CD4-positive, alpha-beta T cell treated with Interleukin-1 beta for 1 hour (primary cell): ENCODE measurements at places on chromosomes 3 and 15.

DNA sequence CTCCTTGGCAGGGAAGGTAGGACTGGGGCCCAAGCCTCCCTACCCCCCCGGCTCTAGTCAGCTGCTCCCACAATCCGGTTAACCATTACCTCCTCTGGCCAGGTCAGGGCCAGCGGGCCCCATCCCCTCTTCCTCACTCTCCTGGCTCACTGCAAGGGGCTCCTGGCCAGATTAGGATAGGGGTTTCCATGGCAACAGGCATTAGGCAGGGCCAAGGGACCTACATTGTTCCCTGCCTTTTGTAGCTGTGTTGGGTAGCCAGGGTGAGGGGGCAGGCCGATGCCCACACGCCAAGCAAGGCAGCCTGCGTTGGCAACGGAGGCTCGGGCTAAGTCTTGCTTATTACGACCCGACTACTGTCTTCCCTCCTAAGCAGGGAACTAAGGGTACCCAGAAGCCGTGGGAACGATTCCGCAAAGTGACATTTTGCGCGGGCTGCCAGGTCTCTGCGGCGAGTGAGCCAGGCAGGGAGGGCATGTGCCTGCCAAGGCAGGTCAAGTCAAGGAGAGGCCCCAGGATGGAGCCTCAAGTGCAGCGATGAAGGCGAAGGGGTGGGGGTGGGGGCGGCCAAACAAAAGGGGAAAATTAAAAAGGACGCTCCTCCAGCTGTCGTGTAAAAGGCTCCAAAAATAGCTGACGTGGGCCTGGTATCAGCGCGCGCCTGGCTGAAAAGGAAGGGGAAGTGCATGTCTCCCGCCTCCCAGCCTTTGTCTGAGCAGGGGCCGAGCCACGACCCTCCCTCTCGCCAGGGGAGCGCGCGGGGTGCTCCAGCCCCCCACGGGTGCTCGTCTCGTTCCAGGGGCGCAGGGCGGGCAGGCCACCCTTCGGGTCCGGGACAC is 919 bp downstream of the IDH2 start:
- peak; percentile 31 for DNase-seq

- no peak for DNase-seq
Measured at GRCh38 chr3:61627768-61628185, 66.4 kb downstream of the PTPRG start.

DNA sequence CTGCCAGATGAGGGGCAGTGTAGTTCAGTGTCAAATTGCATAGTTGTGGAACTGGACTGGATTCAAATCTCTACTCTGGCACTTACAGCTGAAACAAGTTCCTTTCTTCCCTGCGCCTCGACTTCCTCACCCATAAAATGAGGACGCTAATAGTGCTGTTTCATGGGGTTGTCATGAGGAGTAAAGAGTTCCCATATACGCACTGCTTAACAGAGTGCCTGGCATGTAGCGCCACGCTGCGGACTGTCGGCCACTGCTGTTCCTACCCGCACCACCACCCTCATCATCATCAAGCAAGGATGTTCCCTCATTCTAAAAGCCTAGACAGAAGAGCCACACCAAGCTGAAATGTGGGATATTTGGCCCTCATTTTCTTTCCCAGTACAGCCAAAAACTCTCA is 91.9 kb downstream of the CHDH start:
- DNase-seq, result no peak

DNA sequence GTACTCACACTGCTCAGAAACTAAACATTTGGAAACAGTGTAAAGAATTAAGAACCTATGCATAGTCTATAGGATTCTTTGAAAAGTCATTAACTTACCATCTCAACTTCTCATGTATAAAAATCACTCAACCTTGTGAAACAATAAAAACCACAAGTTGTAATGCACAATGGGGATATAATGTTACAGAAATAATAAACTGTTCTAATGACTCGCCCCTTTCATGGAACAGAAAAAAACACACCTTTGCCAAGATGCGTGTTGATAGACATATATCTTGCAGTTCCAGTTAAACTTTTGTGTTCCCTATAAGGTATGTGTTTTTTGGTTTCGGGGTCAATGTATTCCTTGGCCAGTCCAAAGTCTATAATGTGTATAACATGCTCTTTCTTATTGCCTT is 50.8 kb upstream of the PPIB start:
- no peak for DNase-seq

- DNase-seq, result no peak
Measured at GRCh38 chr3:17137321-17137826, 252.6 kb downstream of the PLCL2 start.

GRCh38 chr3:164577667-164578210 is 500.6 kb downstream of the SI start:
- DNase-seq, result no peak

DNA sequence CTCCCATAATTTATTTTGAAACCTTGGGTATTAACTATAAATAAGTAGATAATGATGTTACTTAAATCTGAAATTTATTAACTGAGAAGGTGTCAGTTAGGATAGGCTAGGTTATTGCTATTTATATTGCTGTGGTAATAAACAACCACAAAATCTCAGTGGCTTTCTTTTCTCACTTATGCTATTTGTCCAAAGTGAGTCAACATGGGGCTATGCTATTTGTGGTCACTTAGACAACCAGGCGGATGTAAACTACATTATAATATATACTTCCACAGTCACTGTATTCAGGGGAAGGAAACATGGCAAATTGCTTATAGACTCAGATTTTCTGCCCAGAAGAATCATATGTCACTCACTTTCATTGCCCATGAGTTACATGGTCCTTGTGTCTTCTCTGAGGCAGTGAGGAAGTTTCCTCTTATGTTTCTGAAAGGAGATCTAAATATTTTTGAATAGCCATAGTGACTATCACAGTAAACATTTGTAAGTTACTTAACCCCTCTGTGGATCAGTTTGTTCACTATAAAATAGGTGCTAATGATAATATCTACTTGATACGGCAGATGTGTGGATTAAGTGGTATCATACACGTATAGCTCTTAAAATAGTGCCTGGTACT is 19.8 kb downstream of the HMG20A start:
- DNase-seq, result no peak

DNA sequence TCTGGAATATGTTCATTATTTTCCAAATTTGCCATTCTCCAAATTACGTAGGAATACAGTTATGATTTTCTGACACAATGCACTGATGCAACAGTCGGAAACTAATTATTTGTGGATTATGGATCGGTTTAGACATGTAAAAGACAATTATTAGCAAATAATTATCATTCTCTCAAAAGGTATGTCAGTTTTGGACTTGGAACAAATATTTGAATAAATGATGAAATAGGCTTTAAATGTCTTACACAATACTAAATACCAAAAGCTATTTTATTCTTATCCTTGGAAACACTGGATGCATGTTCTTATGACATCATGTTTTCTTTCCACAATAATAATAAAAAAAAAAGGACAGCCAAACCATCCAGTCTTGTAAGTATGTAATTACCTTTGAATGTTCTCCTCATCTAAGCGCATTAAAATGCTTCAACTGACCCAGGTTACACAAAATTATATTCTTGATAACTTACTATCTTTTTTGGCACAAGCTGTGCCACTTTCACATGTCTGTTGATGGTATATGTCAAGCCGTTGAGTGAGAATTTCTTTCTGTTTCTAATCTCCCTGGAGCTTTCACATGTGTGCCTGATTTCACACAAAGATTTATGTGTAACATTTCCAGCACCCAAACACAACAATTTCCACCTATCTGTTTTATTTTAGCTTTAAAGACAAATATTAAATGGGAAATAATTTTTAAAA is 238.5 kb upstream of the ZNF385D start:
- DNase-seq, result no peak

- DNase-seq, result no peak
Measured at GRCh38 chr3:13380971-13381370, 39.2 kb downstream of the NUP210 start.

GRCh38 chr3:25593001-25593400 is 71.7 kb downstream of the TOP2B start:
- DNase-seq, result no peak

- no peak for DNase-seq
Measured at GRCh38 chr3:40714771-40715345, 190.1 kb downstream of the ZNF621 start.

DNA sequence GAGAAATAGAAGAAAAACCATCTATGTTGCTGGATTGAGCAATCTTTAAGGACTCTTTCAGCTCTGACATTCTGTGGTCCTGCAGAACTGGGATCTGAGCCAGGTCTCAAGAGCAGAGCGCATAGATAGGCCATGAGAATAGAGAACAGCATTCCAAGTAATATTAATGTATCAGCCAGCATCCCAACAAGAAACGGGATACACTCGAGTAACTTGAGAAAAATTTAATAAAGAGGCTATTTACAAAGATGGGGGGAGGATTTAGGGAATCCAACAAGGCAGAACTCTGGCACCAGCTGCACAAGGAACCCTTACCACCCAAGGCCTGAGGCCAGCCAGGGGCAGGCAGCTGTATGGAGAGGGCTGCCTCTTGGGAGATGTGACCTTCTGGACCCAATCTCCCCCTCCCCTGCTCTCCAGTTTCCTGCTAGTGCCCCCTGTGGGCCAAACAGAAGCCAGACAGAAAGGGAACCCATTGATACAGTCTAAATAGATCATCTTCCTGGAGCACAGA is 8.2 kb downstream of the TMOD2 start:
- DNase-seq, result no peak

- no peak for DNase-seq
Measured at GRCh38 chr15:48001393-48002039, 119.3 kb upstream of the SLC24A5 start.

DNA sequence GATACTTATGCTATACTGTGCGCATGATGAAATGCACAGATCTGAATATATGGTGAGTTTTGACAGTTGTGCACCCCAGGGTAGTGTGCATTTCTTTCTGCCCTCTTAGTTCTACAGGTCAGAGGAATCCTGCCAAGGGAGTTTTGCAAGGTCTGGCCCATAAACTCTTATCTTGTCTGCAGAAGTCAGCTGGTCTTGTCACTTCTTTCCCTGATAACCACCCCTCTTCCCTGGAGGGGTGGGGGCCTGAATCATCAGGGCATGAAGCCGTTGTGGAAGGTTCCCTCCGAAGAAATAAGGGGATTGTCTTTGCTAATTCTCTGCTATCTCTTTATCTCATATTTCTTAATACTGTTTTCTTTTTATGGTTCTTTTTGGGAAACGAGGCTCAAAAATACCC is 30.4 kb downstream of the TRIM71 start:
- DNase-seq, result no peak

DNA sequence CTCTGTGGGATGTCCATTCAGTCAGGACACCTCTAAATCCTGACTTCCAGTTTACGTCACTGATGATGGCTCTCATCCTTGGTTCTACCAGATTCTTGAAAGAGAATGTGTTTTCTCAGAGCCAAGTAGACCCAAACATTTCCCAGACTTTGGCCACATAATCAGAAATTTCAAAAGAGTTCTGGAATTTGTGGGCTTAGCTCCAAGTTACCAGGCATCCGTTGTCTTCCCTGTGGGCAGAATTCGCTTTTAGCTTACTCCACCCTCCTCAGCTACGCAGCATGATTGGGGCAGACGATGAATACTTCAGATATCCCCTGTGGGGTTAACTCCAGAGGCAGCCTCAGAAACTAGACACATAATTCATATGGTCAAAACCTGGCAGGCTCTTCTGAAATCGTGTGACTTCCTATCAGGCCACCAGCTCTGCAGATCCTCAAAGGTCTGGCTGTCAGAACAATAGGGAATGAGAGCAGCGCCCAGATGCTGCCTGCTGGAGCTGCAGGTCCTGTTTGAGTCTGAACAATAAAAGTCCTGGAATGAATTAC is 30.6 kb downstream of the CRTC3 start:
- DNase-seq, result no peak

DNA sequence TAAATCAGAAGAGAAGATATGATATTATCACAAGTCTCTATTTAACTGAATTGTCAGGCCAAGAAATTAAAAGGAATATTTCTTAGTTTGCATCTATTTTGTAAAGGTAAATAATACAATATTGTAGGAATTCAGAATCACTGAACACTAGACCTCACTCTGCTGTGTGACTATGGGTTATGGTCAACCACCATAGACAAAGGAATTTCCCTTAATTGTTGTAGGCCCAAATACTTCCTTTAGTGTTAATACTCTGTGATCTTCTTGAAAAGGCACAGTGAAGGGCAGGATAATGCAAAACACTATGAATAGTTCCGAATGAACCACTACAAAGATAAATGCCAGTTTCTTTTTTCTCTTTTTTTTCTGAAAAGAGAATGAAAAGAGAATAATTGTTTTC is 162.3 kb downstream of the TUSC7 start:
- no peak for DNase-seq

DNA sequence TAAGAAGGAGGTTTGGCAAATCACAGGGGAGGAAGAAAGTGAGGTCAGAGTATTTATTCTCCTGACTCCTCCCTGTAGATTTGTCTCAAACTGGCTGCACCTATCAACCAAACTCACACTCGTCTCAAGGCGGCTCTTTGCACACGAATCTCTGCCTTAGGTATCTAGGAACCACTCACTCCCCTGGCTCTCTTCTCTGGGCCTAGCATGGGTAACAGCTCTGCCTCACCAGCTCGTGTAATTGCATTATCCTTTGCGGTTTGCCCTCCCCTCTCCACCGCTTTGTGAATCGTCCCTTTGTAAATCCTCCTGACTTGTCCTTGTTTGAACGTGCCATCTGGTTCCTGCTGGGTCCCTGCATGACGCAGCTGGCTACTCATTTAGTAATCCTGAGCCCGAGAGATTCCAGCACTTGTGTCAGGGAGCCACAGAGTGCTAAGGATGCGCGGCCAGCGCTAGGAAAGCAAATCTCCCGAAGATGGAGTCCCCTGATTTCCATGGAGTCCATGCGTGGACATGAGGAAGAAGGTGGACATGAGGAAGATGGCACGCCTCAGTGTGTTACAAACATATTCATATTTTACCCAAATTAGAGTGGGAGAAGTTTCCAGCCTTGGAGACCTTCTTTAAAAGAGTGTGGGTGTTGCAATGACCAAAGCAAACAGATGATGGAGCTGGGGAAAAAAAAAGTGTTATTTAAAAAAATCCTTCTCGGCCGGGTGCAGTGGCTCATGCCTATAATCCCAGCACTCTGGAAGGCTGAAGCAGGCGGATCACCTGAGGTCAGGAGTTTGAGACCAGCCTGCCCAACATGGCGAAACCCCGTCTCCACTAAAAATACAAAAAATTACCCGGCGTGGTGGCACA is 26.7 kb downstream of the NRROS start:
- no peak for DNase-seq

DNA sequence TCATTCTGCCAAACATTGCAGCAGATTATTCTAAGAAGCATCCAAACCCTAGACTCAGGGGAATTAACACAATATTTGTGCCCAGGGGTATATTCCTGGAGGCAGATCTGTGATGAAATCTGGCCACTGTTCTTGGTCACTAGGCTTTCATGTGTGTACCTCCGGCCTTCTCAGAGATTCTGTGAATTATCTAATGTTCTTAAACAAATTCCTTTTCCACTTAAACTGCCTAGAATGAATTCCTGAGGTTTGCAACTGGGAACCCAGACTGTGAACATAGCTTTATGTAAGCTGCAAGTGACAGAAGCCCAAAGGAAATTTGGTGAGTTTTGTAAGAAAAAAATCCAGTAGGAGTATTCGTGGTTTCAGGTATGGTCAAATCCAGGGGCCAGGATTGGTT is 20.7 kb upstream of the CTNNB1 start:
- DNase-seq, result no peak
